Left lung (tissue), 14 donors: ENCODE measurements at places on chromosomes 6 and 20.

DNA sequence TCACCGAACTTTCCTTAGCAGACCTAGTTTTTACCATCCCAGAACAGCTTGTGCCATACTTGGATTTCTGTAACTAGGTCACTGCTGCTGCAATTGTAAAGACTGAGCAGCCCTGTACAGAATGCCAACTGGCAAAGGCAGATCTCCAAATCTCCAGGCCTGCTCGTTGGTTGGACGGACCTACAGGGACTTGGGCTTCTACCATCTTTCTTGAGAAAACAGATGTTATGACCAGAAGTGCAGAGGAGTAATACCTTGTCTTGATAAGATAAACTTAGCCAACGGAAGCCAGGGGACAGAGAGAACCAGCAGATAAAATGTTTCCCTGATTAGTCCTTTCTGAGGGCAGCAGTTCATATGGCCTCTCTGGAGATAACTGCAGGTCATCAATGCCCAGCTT lies 304.1 kb downstream of the RFPL4B start:
- no peaks in the 10 kb centered on the region for H3K27me3 ChIP-seq
- H3K4me1 ChIP-seq: no peaks in the 10 kb centered on the region
- H3K36me3 ChIP-seq: no peaks in the 10 kb centered on the region
- no peak overlapping the region for H3K4me3 ChIP-seq

- H3K36me3 ChIP-seq: no peaks in the 10 kb centered on the region
- DNase-seq: no peak
- no peak overlapping the region for H3K27ac ChIP-seq
- H3K4me1 ChIP-seq: peaks cover 5% of the 10 kb centered on the region
- no peaks in the 10 kb centered on the region for H3K27me3 ChIP-seq
Observed at GRCh38 chr6:22958677-22959076, 389.3 kb downstream of the HDGFL1 start.

GRCh38 chr6:132933090-132933489 lies 118.7 kb downstream of the RPS12 start:
- DNase-seq: no peak
- no peak overlapping the region for H3K27ac ChIP-seq
- no peaks in the 10 kb centered on the region for H3K36me3 ChIP-seq
- H3K27me3 ChIP-seq: no peaks in the 10 kb centered on the region
- no peaks in the 10 kb centered on the region for H3K4me1 ChIP-seq

GRCh38 chr20:50371878-50372769 lies 138.1 kb upstream of the PTPN1 start:
- H3K4me1 ChIP-seq: no peaks in the 10 kb centered on the region
- DNase-seq: no peak
- H3K36me3 ChIP-seq: no peaks in the 10 kb centered on the region

DNA sequence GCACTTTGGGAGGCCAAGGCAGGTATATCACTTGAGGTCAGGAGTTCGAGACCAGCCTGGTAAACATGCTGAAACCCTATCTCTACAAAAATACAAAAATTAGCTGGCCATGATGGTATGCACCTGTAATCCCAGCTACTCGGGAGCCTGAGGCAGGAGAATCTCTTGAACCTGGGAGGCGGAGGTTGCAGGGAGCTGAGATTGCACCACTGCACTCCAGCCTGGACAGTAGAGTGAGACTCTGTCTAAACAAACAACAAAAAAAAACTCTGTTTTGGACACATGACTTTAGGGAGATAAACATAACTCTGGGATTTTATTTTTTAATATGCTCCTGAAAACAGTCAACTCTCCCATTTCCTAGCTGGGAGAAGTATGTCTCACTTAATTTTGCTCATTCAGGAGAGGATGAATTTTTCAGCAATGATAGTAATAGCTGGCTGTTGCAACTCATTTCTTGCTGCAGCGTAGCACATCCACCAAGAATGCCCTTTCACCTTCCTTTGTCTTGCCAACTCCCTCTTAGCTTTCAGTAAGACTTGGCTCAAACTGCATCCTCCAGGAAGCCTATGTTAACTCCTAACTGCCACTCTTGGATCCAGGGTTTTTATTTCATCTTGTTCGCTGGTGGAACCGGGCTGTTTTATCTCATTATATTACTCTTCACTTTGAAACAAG lies 24.3 kb downstream of the TOP1 start:
- H3K36me3 ChIP-seq: no peaks in the 10 kb centered on the region
- no peak overlapping the region for H3K27ac ChIP-seq
- no peak for DNase-seq

DNA sequence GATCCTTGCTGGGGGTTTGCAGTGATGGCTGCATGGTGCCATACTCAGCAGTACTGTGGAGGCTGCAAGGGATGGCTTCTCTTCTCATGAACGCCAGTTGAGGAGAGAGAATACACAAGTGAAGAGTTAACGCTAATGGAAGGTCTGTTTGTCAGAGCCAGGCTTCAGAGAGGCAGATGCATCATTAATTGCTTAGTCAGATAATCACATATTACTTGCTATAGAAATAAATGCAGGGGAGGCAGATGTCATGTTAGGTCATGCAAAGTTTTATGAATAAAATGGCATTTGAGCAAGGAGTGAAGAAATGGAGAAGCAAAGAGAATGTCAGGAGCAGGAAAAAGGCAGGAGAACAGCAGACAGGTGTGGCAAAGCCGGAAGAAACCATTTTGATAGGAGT lies 51.2 kb downstream of the CDS2 start:
- no peaks in the 10 kb centered on the region for H3K27me3 ChIP-seq
- DNase-seq: no peak
- no peak overlapping the region for H3K4me3 ChIP-seq
- peaks cover 11% of the 10 kb centered on the region for H3K4me1 ChIP-seq

- no peaks in the 10 kb centered on the region for H3K36me3 ChIP-seq
- no peak overlapping the region for H3K27ac ChIP-seq
- DNase-seq: no peak
- H3K27me3 ChIP-seq: no peaks in the 10 kb centered on the region
Observed at GRCh38 chr20:10005885-10006284, 28.9 kb upstream of the ANKEF1 start.

GRCh38 chr6:56199956-56200355 lies 47.4 kb downstream of the COL21A1 start:
- H3K4me1 ChIP-seq: no peaks in the 10 kb centered on the region
- no peak overlapping the region for H3K27ac ChIP-seq
- no peak overlapping the region for H3K4me3 ChIP-seq
- no peak for DNase-seq

DNA sequence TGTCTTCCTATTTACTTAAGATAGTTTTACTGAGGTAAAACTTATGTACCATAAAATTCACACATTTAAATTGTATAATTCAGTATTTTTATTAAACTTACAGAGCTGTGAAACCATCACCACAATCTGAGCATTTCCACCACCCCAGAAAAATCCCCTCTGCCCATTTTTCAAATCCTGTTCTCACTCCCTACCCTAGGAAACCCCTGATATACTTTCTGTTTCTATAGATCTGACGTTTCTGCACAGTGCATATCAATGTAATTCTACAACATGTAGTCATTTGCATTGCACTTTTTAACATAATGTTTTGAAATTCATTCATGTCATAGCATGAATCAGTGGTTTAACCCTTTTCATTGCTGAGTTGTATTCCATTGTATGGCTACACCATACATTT lies 96.7 kb upstream of the OPRM1 start:
- no peaks in the 10 kb centered on the region for H3K27me3 ChIP-seq
- DNase-seq: no peak
- no peaks in the 10 kb centered on the region for H3K4me1 ChIP-seq
- no peak overlapping the region for H3K4me3 ChIP-seq
- H3K36me3 ChIP-seq: no peaks in the 10 kb centered on the region

- no peaks in the 10 kb centered on the region for H3K27me3 ChIP-seq
- no peak for DNase-seq
- H3K36me3 ChIP-seq: no peaks in the 10 kb centered on the region
- peak overlapping the region; percentile 55 for H3K27ac ChIP-seq
- H3K4me1 ChIP-seq: peaks cover 84% of the 10 kb centered on the region
Observed at GRCh38 chr6:16683641-16684194, 77.5 kb downstream of the ATXN1 start.

DNA sequence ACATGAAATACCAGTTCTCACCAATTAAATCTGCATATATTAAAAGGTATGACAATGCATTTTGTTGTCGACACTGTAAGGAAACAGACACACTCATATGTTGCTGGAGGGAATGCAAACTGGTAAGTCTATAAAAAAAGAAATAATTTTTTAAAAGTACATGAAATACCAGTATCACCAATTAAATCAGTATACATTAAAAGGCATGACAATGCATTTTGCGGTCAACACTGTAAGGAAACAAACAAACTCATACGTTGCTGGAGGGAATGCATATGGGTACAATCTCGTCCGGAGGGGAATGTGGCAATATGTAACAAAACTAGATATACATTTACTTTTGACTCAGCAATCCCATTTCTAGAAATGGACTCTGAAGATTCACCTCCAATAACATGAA lies 6.5 kb downstream of the ZNF322 start:
- no peak overlapping the region for H3K4me3 ChIP-seq
- no peak for DNase-seq
- no peaks in the 10 kb centered on the region for H3K27me3 ChIP-seq
- peaks cover under 1% of the 10 kb centered on the region for H3K4me1 ChIP-seq
- no peak overlapping the region for H3K27ac ChIP-seq
- no peaks in the 10 kb centered on the region for H3K36me3 ChIP-seq

DNA sequence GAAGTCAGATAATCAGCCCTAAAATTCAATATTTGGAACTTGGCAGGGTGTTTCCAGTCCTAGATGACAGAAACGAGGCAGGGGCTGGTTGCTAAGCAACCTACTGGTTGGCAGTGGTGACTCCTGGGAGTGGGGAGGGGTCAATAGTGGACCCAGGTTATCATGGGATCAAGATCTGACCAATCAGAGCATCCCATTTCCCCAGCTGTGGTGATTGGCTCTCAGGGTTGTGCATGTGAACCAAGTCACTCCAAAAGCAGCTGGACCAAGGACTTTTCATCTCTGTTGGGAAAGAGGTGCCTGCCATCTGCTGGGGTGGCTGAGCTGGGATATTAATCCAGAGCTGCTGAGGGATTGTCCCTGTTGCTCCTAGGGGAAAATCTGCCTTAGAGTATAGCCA lies 253.4 kb downstream of the PREX1 start:
- H3K27me3 ChIP-seq: peaks cover 39% of the 10 kb centered on the region
- no peaks in the 10 kb centered on the region for H3K36me3 ChIP-seq
- H3K27ac ChIP-seq: no peak overlapping the region
- no peak overlapping the region for H3K4me3 ChIP-seq
